A549 treated with CpdA at 1 μM for 4 hours (cell line): ENCODE measurements at places on chromosomes 12 and 14. TPM values are rescaled to one million over a fixed set of nuclear protein-coding genes. Genes with fewer than 3 reads are reported as not detected.

The ZNF641 gene
- 5.9 to 8.7 TPM (median 6.9 TPM) in 5 replicates for total RNA-seq

The SRRM4 gene
- not detected in 5 replicates for total RNA-seq

The DYRK2 gene
- 9.8 to 14.0 TPM (median 11.9 TPM) in 5 replicates for total RNA-seq

The BIN2 gene
- total RNA-seq: 0.07 to 0.09 TPM in 2 of 5 replicates, not detected in the others

The MEG3 gene
- total RNA-seq: 56.5 to 102 TPM (median 73.0 TPM) in 5 replicates

The C12orf50 gene
- total RNA-seq: 0.05 to 0.19 TPM (median 0.13 TPM) in 3 of 5 replicates, not detected in the others

The BTBD6 gene
- total RNA-seq: 28.9 to 42.9 TPM (median 40.2 TPM) in 5 replicates
